Natural killer cell treated with Interleukin-12 subunit alpha and Interleukin-12 subunit beta and Interleukin-15 and Interleukin-18, amount 100 ng/mL, for 72 hours (primary cell): ENCODE measurements at places on chromosomes 12 and 14. TPM values are rescaled to one million over a fixed set of nuclear protein-coding genes. Genes with fewer than 3 reads are reported as not detected.

The ADCY4 gene
- 1.0 TPM for total RNA-seq

The SOAT2 gene
- total RNA-seq, result not detected

The CIDEB gene
- 6.8 TPM for total RNA-seq

The DLGAP5 gene
- total RNA-seq, result 60.6 TPM

The LALBA gene
- not detected for total RNA-seq

The LRTM2 gene
- not detected for total RNA-seq

DNA sequence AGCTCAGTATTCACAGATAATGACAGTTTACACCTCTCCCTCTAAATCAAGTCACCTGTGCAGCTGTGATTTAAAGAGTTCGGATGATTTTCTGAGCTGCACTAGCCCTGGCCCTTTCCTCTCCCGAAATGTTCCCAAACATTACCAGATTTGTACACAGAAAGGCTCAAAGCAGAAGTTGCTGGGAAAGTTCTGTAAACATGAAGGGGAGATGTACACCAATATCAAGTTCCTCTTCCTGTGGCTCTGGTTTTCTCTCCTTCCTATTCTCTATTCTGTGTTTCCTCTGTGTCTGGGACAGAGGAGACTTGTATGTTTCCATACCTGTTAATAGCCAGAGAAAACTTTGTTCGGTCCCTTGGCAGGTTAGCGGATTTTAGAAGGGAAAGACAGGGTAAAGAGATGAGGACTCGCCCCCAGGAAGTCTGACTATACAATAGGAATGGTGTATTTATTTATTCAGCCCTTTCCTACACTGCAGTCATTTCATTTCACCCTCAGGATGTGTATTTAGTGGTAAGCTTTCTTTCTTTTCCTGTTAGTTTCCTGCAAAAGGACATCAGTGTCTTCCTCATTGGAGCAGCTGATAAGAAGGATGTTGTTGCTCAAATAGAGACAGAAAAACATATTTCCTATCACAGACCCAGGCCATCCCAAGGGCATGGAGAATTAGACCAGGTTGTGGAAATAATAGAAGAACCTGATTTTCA, 7.6 kb upstream of the NUMB start:
- H3K4me3 ChIP-seq, result peak overlapping the region; percentile 45
- H3K4me1 ChIP-seq, result peaks cover 54% of the 10 kb centered on the region
- H3K27ac ChIP-seq, result peak overlapping the region; percentile 76
- no peaks in the 10 kb centered on the region for H3K27me3 ChIP-seq

- no peak overlapping the region for H3K27ac ChIP-seq
- H3K36me3 ChIP-seq, result no peaks in the 10 kb centered on the region
- H3K27me3 ChIP-seq, result no peaks in the 10 kb centered on the region
- H3K4me3 ChIP-seq, result no peak overlapping the region
- H3K4me1 ChIP-seq, result no peaks in the 10 kb centered on the region
Observed at GRCh38 chr12:123512838-123513665, 20.5 kb downstream of the RILPL1 start.

- H3K27me3 ChIP-seq, result no peaks in the 10 kb centered on the region
- H3K4me3 ChIP-seq, result no peak overlapping the region
- no peak for DNase-seq
- no peaks in the 10 kb centered on the region for H3K4me1 ChIP-seq
- no peaks in the 10 kb centered on the region for H3K36me3 ChIP-seq
Observed at GRCh38 chr12:104263026-104263425, 40.5 kb upstream of the EID3 start.

GRCh38 chr12:40208707-40209446, 15.9 kb upstream of the LRRK2 start:
- DNase-seq, result no peak
- no peaks in the 10 kb centered on the region for H3K27me3 ChIP-seq
- H3K27ac ChIP-seq, result no peak overlapping the region
- no peak overlapping the region for H3K4me3 ChIP-seq
- H3K36me3 ChIP-seq, result no peaks in the 10 kb centered on the region

GRCh38 chr14:20578325-20578724, 9.5 kb downstream of the RNASE11 start:
- H3K36me3 ChIP-seq, result no peaks in the 10 kb centered on the region
- DNase-seq, result no peak
- no peaks in the 10 kb centered on the region for H3K4me1 ChIP-seq
- no peak overlapping the region for H3K27ac ChIP-seq
- H3K4me3 ChIP-seq, result no peak overlapping the region

DNA sequence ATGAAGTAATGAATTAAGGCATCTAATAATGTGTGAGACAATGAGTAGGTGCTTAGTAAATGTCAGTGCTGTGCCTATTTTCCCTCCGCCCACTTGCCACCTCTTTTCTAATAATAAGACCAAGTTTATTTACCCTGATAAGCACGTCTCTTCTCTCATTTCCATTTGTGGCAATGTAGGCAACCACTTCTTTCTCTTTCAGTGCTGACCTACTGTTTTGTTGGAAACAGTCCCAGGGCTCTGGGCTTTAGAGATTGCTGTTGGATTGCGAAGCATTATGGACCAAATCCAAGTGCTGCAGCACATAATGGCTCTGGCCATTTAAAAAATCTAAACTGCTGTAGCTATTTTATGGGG, 141.3 kb upstream of the PLEKHG7 start:
- H3K36me3 ChIP-seq, result peaks cover 12% of the 10 kb centered on the region
- H3K27ac ChIP-seq, result no peak overlapping the region

DNA sequence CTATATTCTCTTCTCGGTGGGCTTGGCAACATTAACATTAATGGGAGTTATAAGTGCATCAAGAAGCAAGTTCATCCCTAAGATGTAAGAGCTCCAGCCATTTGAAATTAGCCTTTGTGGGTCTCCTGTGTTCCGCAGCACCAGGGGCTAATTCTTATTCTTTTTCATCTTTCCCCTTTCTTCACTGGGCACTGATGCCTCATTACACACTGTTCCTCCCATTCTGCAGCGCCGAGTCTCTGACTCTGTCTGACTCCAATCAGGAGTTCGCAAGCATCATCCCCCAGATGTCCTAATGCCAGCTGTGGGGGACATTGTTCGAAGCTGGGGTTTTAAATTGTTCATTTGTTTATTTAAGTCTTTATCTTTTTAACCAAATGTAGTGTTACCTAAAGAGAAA, 341.3 kb downstream of the EGLN3 start:
- H3K27ac ChIP-seq, result no peak overlapping the region
- DNase-seq, result no peak
- no peaks in the 10 kb centered on the region for H3K27me3 ChIP-seq
- H3K4me1 ChIP-seq, result no peaks in the 10 kb centered on the region

DNA sequence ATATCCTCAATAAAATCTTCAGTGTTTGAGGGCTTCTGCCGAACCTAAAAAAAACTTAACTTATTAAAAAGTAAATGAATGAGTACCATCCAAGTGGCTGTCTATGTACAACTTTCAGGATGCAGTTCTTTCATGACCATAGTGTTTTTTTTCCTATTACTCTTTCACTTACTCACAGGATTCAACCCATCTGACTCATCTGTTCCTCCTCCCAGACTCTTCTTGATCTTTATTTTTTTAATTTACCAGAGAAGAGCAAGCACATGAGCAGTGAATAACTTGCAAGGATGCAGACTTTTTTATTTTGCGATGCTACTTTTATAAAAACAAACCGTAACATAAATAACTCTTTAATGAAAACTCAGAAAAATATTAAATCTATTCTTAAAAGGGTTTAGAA, 24.5 kb downstream of the RECQL start:
- no peak overlapping the region for H3K27ac ChIP-seq
- peaks cover 17% of the 10 kb centered on the region for H3K36me3 ChIP-seq
- H3K4me1 ChIP-seq, result no peaks in the 10 kb centered on the region
- DNase-seq, result no peak
- H3K4me3 ChIP-seq, result no peak overlapping the region

GRCh38 chr12:27806259-27806658, 26.2 kb upstream of the MANSC4 start:
- H3K27me3 ChIP-seq, result peaks cover 6% of the 10 kb centered on the region
- DNase-seq, result no peak
- H3K4me1 ChIP-seq, result peaks cover 15% of the 10 kb centered on the region
- no peak overlapping the region for H3K4me3 ChIP-seq
- H3K36me3 ChIP-seq, result no peaks in the 10 kb centered on the region

DNA sequence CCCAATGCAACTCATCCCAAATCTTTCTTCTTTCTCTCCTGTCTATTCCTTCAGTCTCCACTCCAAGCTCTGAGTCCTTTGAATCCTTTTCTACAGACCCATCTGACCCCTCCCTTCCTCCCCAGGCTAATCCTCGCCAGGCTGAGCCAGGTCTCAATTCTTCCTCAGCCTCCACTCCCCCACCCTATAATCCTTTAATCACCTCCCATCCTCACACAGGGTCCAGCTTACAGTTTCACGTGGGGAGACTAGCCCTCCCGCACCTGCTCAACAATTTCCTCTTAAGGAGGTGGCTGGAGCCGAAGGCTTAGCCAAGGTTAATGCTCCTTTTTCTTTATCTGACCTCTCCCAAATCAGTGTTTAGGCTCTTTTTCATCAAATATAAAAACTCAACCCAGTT, 63.8 kb downstream of the MOK start:
- no peaks in the 10 kb centered on the region for H3K4me1 ChIP-seq
- no peaks in the 10 kb centered on the region for H3K27me3 ChIP-seq
- no peak overlapping the region for H3K4me3 ChIP-seq
- no peaks in the 10 kb centered on the region for H3K36me3 ChIP-seq

- H3K36me3 ChIP-seq, result no peaks in the 10 kb centered on the region
- no peak overlapping the region for H3K27ac ChIP-seq
- no peaks in the 10 kb centered on the region for H3K4me1 ChIP-seq
Observed at GRCh38 chr12:97597031-97597751, 134.6 kb downstream of the RMST start.

GRCh38 chr12:77559400-77560074, 271.2 kb upstream of the NAV3 start:
- no peaks in the 10 kb centered on the region for H3K36me3 ChIP-seq
- no peaks in the 10 kb centered on the region for H3K4me1 ChIP-seq
- no peak for DNase-seq
- H3K27me3 ChIP-seq, result no peaks in the 10 kb centered on the region

DNA sequence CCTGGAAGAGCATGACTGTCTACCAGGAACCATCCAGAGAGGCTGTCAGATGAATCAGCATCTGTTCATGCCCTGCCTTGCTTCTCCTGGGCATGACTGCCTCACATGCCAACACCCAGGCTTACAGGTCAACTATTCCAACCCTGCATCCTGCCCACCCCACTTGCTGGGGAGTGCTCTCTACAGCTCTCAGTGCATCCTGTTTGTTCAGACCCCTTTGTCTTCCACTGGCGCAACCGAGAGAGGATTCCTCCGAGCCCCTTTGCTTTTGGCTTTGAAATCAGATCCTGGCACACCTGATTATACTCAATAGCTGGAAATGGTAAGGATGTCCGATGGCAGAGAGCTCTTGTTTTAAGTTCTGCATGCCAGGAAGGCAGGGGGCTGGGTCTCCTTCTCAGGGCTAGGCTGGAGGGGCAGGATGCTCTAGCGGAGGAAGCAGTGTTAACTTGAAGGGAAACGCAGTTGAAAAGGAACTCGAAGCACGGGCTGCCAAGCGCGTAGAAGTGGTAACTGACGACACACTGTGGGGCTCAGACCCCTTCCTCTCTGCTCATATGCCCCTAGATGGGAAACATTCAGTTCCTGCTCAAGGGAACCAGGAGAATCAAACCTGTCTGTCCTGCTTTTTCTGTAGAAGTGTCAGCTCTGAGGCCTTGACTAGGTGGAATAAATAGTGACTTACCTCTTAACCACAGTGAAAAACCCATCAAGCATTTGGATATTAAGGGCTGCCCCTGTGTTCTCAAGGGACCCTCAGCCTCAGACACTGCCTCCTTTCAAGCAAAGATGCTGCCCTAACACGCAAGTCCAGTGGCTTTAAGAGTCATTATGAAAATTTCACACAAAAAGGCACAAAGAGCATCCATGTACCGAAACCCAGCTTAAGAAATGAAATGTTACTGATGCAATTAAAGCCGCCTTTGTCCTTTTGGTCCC, 297.5 kb downstream of the ZFP36L1 start:
- no peak overlapping the region for H3K27ac ChIP-seq
- H3K4me3 ChIP-seq, result no peak overlapping the region

- H3K36me3 ChIP-seq, result peaks cover 5% of the 10 kb centered on the region
- H3K27me3 ChIP-seq, result no peaks in the 10 kb centered on the region
- H3K27ac ChIP-seq, result no peak overlapping the region
Observed at GRCh38 chr14:103730490-103731035, 15.0 kb downstream of the ZFYVE21 start.

DNA sequence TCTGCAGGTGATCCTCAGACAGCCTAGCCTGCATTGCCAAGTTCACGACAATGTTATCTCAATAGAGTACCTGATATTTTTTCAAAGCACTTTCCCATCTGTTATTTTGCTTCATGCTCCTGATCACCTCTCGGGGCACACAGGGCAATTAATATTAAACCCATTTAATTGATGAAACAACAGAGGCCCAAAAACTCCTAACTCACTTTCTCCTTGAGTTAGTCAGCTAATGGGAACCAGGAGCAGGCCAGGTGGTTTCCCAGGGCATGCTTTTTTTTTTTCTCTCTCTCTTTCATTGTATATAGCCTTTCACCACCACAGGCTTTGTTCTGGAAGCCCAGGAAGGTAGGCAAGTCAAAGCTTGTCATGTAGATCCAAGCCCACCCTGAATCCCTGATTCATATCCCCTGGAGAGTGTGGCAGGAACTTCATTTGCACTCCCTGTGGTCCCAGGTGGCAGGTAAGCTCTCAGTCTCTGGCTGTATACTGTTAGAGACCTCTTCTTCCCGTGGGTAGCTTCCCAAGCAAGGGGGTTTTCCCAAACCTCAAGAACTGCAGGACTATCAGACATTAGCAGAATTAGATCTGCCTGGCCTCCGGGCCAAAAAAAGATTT, 41.6 kb upstream of the MAP1LC3B2 start:
- no peak overlapping the region for H3K4me3 ChIP-seq
- DNase-seq, result no peak
- no peaks in the 10 kb centered on the region for H3K36me3 ChIP-seq
- peaks cover 15% of the 10 kb centered on the region for H3K27me3 ChIP-seq
- no peaks in the 10 kb centered on the region for H3K4me1 ChIP-seq

- H3K27me3 ChIP-seq, result no peaks in the 10 kb centered on the region
- peaks cover 76% of the 10 kb centered on the region for H3K4me1 ChIP-seq
- H3K36me3 ChIP-seq, result no peaks in the 10 kb centered on the region
- peak overlapping the region; percentile 30 for H3K4me3 ChIP-seq
Observed at GRCh38 chr12:104747955-104748354, 210.1 kb downstream of the SLC41A2 start.

- DNase-seq, result no peak
- peaks cover 34% of the 10 kb centered on the region for H3K27me3 ChIP-seq
- no peaks in the 10 kb centered on the region for H3K4me1 ChIP-seq
- H3K4me3 ChIP-seq, result no peak overlapping the region
Observed at GRCh38 chr14:100905166-100905565, 1.6 kb upstream of the RTL1 start.

- H3K4me1 ChIP-seq, result peaks cover 7% of the 10 kb centered on the region
- no peak for DNase-seq
- no peak overlapping the region for H3K27ac ChIP-seq
- peaks cover 3% of the 10 kb centered on the region for H3K27me3 ChIP-seq
Observed at GRCh38 chr12:69894800-69895383, 69.9 kb downstream of the MYRFL start.

DNA sequence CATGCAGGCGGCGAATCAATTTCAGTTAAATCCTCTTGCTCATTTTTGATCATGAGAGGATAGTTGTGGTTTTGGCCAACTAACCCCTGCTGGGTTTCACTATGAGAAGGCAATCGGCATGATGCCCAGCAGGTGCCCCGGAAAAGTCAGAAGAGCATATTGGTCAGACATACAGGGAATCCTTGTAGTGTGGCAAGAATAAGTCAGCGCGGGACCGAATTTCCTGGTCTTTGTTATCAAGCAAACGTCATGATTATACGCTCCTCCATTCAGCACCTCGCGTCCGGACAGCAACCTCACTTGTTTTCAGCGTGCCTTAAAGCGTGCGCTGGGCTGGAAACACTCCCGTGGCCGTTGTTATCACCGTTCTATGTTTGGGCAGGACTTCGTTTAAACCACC, 1.8 kb downstream of the TBC1D30 start:
- no peak for DNase-seq
- no peak overlapping the region for H3K27ac ChIP-seq
- H3K4me3 ChIP-seq, result peak overlapping the region; percentile 30
- H3K27me3 ChIP-seq, result peaks cover 23% of the 10 kb centered on the region
- H3K4me1 ChIP-seq, result peaks cover 7% of the 10 kb centered on the region
